NCI-H1436 treated with DMSO at 0.1 percent for 48 hours (cell line): ENCODE measurements at places on chromosomes 3 and 15.

DNA sequence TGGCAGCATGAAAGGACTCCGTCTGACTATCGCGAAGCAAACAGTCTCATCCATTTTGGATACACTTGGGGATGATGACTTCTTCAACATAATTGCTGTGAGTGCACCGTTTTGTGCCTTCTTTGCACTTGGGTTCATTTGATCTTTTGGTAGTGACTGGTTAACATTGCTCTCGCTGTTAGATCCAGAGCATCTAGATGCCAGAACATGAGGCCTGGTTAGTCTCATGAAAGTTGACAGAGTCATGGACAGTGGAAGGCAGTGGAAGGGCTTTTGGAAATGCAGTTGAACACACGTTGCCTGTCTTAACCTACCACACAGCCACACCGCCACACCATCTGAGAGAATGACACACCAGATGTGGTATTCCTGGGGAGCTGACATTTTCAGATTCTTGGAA, 357.9 kb downstream of the LRTM1 start:
- no peak for DNase-seq

DNA sequence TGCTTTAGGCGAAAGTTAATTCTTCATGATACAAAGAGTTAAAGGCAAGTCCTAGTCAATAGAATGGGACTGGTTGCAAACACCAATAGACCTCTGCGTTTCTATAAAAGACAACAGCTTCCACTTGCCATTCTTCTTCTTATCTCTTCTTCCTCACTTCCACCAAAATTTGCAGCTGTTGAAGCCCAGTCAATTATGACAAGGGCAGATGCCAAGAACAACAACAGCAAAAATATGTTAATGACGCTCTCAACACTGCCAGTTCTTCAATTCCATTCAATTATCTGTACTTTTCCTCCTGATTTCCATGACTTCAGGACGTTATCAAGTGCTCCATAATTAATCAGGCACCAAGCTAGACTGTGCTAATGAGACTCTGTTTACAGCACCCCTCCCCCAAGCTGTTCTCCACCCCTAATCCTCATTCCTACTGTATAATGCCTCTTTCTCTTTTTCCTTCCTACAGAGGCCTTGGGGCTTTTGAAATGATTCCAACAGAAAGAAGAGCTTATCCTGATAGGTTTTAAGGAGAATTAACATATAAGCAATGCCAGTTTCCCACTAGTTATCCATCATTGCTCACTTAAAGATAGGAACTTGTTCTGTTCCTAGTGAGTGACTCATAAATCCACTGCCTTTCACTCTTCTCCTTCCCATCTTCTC, 1160.5 kb downstream of the IGSF11 start:
- no peak for DNase-seq

DNA sequence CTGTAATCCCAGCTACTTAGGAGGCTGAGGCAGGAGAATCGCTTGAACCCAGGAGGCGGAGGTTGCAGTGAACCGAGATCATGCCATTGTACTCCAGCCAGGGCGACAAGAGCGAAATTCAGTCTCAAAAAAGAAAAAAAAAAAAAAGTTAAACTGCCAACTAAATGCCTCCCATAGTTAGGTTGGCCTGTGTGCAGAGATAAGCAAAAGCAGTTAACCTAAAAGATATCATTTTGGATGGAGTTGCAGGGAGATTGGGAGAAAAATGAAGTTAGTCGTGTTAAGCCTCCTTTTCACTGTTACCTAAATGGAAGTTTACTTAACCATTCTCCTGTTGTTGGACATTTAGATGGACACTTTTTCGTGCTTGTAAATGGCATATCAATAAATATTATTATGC, 11.4 kb upstream of the FETUB start:
- DNase-seq = no peak

GRCh38 chr3:156404217-156404616, 150.7 kb downstream of the SSR3 start:
- DNase-seq = no peak

- no peak for DNase-seq
Measured at GRCh38 chr3:148723631-148724030, 25.9 kb downstream of the AGTR1 start.

- no peak for DNase-seq
Measured at GRCh38 chr3:153370680-153371079, 208.7 kb downstream of the RAP2B start.

DNA sequence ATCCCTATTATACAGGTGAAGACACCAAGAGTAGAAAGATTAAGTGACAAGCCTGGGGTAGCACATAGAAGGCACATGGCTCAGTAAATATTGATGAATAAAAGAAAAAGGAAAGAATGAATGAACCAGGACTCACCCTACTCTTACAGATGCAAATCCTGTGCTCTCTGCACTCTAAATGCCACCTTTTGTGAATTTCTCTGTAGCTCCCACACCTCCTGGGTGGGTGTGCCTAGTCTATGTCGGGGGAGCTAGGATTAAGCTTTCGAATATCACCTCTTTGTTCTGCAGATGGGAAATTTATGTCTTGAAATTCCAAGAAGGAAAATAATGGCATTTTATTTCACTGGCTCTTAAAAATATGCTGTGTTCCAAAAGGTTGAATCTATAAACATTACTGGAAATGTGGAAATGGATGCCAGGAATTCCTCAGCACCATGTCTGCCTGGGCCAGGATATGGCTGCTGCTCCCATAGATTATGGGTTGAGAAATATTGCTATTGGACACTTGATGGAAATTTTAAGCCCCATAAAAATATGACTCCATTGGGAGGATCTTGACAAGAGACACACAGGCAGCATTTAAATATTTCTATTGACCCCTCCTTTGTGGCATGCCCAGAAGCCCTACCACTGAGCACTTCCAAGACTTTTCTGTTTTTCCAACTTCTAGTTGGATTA, 43.3 kb downstream of the CCNB2 start:
- no peak for DNase-seq

- DNase-seq = no peak
Measured at GRCh38 chr15:60002528-60003218, 1.4 kb upstream of the FOXB1 start.

- DNase-seq = no peak
Measured at GRCh38 chr3:107765524-107765923, 242.8 kb downstream of the BBX start.

- DNase-seq = no peak
Measured at GRCh38 chr15:76642671-76643070, 262.5 kb downstream of the SCAPER start.

- DNase-seq = no peak
Measured at GRCh38 chr15:83094583-83094982, 12.9 kb upstream of the TM6SF1 start.

- no peak for DNase-seq
Measured at GRCh38 chr3:95280711-95281352, 1218.0 kb downstream of the NSUN3 start.

- no peak for DNase-seq
Measured at GRCh38 chr15:67753891-67754290, 71.4 kb upstream of the SKOR1 start.

DNA sequence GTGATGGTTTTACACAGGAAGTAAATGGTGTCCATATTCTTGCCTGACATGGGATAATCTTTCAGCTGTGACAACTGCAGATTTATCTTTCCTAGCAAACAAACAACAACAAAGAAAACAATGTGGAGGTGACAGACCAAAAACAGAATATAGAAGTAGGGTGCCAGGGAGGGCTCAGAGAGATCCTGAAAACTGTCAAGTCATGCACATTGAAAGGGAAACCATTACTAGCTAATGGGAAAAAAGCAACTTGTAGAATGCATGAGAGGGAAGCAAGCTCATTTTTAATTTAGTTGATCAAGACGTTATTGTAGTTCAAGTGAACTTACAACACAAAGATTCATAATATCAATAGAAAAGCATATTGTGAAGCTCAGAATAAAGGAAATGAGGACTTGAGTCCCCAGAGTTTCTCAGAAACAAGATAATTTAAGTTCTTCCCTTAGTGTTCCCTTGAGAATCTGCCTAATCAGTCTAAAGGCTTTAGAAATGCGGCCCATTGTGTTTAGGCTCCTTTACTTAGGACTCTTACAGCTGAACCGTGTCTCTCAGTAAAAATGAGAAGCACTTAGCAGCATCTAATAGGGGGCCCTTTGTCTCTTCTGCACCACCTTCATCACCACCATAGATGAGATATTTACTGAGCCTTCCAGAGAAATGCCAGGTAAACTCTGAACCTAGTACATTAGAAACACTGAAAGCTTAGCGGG, 115.6 kb upstream of the CADPS start:
- peak; percentile 58 for DNase-seq

- DNase-seq = no peak
Measured at GRCh38 chr15:68695061-68695595, 116.3 kb downstream of the CORO2B start.

GRCh38 chr3:182904164-182904563, 76.2 kb downstream of the DCUN1D1 start:
- DNase-seq = no peak

DNA sequence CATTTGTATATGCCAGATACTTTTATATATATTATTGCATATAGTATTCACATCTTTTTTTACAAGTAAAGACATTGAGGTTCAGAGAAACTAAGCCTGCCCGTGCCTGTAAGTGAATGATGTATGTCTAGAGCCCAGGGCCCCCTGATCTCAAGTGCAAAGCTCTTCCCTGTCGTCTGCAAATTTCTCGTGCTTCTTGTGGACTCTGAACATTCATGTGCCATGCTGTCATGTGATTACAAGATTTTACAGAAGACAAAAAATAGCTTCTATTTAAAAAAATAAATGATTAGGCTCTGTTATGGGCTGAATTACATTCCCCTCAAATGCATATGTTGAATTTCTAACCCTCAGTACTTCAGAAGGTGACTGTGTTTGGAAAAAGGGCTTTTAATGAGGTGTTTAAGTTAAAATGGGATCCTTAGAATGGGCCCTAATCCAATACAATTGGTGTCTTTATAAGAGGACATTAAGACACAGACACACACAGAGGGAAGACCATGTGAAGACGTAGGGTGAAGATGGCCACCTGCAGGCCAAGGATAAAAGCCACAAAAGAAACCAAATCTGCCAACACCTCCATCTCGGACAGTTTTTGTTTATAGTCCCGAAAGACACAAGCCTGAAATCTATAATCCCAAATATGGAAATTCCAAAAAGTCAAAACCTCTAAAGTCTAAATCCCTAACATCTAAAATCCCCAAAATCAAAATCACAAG, 3.9 kb upstream of the MASP1 start:
- DNase-seq = no peak

GRCh38 chr15:57148262-57148661, 228.0 kb upstream of the CGNL1 start:
- no peak for DNase-seq
